ENCODE measurements at places on chromosomes 6 and 20.

DNA sequence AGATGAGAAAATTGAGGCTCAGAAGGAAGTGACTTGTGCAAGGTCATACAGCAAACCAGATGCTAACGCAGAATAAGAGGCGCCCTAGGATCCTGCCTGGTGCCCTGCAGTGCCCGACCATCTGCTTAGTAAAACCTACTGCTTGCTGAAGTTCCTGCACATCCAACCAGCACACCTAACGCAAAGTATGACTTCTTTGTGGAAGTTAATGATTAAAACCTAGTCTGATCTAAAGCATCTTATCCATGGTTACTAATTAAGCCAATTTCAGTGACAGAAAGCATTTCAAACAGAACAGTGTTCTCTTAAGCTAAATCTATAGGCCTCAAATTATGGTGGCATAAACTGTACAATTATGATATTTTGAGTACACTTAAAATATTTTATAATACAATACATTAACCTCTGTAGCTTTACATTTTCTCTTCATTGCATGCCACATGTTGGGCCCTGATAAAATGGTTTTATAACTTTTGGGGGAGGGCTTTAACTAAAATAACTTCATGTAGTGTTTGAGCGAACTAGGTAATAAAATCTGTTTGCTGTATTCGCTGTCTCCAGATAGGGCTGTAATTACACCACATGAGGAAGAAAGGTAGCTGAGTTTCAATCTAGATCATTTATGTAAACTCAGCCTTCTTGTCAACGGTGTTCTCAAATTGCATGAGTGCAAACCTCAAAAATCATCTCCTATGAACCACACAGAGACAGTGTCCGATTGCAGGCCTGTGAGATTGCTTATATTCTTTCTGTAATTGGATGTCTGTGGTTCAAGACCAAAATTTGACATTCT lies 37.5 kb upstream of the BEND3 start:
- DNase-seq, result no peak

GRCh38 chr6:46751658-46752057 lies 4.9 kb downstream of the ANKRD66 start:
- DNase-seq, result no peak

DNA sequence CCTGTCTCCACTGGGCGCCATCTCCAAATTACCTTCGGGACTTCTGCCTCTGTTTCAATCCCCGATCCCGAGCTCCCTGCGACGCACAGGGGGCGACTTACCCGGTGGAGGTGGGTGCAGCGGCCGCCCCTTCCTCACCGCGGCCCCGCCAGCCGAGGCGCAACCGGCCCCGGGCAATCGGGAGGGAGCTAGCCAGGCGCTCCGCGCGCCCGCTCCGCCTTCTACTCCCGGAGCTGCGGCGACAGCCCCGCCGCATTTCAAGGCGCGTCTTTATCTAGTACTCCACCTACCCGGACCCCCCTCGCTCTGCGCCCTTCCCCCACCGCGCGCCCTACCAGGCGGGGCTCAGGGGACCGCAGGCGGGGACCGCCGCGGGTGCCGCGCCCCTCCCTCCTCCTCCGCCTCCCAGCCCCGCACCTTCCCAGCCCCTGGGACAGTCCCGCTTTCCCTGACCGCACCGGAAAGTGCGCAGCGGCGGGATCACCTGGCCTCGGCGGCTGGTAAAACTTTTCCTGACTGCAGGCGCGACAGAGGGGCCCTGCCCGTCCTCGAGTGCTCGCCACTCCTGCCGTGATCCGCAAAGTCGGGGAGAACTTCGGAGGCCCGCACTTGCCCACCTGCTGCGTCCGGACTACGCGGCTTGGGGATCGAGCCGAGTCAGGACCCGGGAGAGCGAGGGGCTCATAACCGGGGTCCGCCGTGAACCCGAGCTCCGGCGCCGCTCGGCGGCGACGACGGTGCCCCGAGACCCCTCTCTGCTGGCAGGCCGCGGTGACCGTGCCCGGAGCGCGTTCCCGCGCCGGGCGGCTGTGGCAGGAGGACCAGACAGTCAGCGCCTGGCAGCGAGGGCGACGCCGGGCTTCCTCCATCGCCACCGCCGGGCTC lies 8.0 kb upstream of the NKX2-2 start:
- DNase-seq, result no peak

DNA sequence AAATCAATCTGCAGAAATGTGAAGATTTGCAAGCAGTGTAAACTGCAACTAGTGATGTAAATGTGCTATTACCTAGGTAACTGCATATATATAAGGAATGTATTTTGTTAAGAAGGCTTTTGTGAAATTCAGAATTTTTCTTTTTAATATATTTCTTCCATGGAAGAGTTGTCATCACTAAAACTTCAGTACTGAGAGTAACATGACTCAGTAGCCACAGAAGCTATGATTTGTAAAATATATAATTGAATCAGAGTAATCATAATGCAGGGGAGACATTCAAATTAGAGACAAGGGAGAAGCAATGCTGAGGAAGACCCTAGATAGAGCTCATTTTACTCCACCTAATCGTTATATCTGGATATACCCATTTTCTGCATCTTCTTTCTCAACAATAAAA lies 141.7 kb downstream of the ADGRG6 start:
- no peak for DNase-seq

- DNase-seq, result no peak
Measured at GRCh38 chr6:168359794-168360193, 40.2 kb upstream of the DACT2 start.

- DNase-seq, result no peak
Measured at GRCh38 chr20:63138855-63139341, 77.0 kb downstream of the YTHDF1 start.

- DNase-seq, result no peak
Measured at GRCh38 chr6:14986370-14986769, 259.5 kb upstream of the JARID2 start.

GRCh38 chr20:55561259-55561658 lies 444.1 kb downstream of the CBLN4 start:
- no peak for DNase-seq

GRCh38 chr20:4829514-4830215 lies 108.0 kb downstream of the PRND start:
- DNase-seq, result no peak

DNA sequence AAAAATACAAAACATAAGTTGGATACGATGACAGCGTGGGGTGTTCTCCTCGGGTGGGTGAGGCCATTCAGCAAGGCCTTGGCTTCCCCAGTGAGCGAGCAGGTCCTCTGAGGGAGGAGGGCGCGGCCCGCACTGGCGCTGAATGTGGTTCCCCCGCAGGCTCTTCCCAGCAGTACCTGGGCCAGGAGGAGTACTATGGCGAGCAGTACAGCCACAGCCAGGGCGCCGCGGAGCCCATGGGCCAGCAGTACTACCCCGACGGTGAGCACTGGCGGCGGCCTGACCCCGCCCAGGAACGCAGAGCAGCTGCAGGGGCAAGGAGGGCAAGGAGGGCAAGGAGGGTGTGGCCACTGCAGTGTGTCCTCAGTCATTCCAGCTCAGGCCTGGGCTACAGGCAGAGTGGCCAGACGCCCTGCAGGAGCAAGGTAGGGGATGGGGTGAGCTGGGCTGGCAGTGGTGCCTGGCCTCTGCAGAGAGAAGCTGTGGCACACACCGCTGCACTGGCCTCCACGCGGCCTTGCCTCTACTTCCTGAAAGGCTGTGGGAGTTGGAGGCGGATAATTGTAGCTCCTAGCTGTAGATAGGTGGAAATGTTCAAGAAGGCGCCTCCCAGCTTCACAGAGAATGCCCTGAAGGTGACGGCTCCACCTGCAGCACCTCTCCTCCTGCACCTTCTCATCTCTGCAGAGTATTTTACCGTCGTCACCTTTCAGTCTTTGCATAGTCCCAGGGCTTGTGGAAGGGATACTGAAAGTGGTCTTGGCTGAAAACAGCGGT lies 18.7 kb upstream of the MTG2 start:
- no peak for DNase-seq
